ENCODE measurements at places on chromosomes 16 and 17.

DNA sequence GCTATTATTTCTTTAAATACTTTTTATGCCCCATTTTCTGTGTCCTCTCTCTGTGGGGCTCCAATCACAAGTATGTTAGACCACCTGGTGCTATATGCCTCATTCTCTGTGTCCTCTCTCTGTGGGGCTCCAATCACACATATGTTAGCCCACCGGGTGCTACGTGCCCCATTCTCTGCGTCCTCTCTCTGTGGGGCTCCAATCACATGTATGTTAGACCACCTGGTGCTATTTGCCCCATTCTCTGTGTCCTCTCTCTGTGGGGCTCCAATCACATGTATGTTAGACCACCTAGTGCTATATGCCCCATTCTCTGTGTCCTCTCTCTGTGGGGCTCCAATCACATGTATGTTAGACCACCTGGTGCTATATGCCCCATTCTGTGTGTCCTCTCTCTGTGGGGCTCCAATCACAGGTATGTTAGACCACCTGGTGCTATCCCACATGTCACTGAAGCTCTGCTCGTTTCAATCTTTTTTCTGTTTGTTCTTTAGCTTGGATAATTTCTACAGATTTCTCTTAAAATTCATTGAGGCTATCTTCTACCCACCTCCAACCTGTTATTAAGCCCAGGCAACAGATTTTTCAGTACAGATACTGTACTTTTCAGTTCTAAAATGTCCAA lies 28.2 kb downstream of the LMF1 start:
- DNase-seq: no peak

- no peak for DNase-seq
Observed at GRCh38 chr17:76154292-76154691, 13.2 kb upstream of the FOXJ1 start.

DNA sequence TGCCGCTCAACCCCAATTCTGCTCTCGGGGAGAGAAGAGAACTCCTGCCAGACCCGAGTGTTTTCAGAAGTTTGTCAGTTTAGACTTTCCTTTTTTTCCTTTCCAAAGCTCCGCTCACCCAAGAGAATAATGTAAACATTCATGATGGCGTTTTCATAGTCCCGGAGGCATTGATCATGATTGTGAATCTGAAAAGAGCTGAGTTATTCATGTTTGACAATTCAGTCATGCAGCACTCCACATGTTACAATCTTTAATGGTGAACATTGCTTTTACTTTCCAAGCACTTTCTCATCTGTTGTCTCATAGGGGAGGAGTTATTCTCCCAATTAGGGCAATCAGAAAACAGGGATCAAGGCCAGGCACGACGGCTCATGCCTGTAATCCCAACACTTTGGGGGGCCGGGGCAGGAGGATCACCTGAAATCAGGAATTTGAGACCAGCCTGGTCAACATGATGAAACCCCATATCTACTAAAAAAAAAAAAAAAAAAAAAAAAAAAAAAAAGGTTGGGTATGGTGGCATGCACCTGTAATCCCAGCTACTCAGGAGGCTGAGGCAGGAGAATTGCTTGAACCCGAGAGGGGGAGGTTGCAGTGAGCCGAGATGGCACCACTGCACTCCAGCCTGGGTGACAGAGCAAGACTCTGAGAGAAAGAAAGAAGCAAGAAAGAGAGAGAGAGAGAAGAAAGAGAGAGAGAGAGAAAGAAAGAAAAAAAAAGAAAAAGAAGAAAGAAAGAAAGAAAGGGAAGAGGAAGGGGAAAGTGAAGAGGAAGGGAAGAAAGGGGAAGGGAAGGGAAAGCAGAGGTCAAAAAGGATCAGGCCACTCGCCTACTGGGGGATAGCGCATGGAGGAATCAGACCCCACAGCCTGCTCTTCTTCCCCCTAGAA lies 70.0 kb upstream of the TNRC6C start:
- DNase-seq: no peak

GRCh38 chr17:31535581-31535981 lies 144.1 kb downstream of the RAB11FIP4 start:
- no peak for DNase-seq

DNA sequence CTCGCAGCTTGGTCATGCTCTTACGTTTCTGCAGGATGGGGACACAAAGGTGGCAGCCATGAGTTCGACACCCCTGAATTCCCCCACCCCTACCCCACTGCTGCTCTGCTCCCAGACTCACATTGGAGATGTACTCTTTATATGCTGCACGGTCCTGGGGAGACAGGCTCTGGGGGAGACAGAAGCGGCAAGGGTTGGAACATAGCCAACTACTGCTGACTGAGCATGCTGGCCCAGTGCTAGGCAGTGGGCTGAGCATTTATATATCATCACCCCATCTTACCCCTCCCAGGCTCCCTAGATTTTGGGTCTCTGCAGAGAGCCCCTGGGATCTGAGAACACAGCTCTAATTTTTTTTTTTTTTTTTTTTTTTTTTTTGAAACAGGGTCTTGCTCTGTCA lies 8.1 kb upstream of the ATXN7L3 start:
- no peak for DNase-seq

DNA sequence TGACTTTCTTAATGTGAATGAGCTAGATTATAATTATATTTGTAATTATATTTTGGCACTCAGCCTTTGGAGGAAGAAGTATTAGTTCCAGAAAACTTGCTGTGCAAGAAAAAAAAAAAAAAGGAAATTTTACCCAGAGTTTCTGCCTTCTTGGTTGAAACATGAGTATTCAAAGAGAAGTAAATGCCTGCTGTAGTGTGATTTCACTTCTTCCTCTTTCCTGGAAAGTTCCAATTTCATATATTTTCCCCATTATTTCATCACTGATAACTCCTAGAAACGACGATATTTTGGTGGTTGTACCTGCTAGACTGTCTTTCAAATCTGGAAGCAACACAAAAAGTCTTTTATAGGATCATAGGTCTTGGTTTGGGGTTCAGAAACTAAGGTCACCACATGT lies 20.4 kb upstream of the MPHOSPH6 start:
- no peak for DNase-seq

DNA sequence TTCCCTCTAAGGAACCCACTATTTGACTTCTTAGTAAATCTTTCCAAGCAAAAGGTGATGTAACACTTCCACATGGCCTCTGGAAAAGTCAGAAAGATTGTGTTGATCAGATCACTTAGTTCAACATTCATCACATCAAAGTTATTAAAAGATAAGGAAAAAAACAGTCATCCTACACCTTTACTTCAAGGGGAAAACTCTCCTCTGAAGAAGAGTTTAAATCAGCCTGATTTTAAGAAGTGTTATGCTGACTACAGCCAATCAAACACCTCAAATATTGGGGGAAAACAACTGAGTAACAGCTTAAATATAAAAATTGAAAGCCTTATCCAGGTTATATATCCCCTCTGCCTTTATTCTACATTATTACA lies 19.6 kb upstream of the COPRS start:
- no peak for DNase-seq

GRCh38 chr17:6660805-6661463 lies 9.4 kb downstream of the C17orf100 start:
- no peak for DNase-seq

GRCh38 chr17:17143501-17143900 lies 62.6 kb downstream of the PLD6 start:
- no peak for DNase-seq

DNA sequence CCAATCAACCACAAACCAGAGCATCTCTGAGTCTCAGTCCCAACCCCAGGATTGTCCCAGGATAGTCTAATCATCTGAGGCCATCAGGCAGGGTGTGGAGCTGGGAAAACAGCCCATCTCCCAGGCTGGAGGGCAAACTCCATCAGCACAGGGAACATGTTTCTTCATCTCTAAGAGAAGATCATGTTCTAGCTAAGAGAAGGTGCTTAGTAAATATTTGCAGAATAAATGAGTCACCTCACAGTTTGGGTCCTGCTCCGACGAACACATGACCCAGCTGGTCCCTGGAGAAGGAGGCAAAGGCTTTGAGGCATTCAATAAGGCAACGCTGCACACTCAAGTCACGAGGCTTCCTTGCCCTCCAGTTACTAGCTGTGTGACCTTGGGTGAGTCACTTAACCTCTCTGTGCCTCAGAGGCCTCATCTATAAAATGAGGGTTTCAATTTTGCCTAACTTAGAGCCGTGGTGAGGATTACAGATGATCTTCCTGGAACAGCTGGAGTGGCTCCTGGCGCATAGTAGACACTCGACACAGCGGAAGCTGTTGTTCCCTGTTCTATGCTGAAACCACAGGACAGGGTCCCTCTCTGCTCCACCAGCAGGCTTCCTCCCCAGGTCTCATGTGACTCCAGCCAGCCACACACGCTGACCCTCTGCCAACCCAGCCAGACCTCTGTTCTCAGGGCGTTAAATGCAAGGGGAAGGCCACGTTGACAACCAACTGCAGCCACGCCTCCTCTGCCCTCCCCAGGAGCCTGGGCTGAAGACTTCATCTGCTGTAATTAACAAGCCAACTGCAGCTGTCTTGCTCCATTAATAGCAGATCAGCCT lies 10.3 kb upstream of the RPL38 start:
- no peak for DNase-seq

- no peak for DNase-seq
Observed at GRCh38 chr17:9522074-9522473, 53.5 kb downstream of the STX8 start.

DNA sequence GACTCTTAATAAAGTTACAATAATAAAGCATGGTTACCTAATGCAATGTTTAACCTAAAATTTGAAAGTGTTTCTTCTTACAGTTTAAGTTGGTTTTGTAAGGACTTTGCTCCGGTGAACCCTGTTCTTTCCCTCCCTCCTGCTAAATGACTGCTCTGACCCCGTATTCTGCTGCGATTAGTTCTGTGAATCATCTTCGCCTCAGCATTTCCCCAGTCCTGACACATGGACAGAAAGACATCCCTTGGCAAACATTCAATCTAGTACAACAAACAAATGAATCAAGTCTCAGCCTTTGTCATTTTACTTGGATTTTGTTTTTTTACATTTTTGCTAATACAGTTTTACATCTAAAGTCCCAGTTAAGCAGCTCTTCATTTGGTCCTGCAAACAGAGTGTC lies 15.4 kb downstream of the KCNJ2 start:
- no peak for DNase-seq

- no peak for DNase-seq
Observed at GRCh38 chr16:11727796-11728543, 14.7 kb downstream of the TXNDC11 start.

- DNase-seq: no peak
Observed at GRCh38 chr16:63497408-63497807, 1461.2 kb upstream of the CDH8 start.

GRCh38 chr17:79788989-79789942 lies 7.6 kb downstream of the CBX8 start:
- no peak for DNase-seq

GRCh38 chr16:57803134-57803990 lies 1.1 kb upstream of the KIFC3 start:
- no peak for DNase-seq

DNA sequence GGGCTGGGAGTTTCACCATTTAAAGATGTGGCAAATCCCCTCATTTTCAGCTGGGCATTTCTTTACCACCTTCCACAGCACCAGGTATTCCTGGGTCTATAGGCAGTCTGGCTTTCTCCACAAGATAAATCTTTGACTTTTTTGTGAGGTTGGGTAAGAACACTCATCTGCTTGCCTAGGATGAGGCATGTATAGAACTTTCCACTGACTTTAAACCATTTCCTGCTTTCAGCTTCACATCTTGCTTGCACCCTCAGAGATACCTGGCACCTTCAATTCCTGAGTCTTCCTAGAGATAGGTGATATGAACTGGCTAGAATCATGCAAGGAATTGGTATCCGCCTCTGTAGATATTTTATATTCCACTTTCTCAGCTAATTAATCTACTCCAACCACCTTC lies 27.9 kb downstream of the SMURF2 start:
- no peak for DNase-seq

GRCh38 chr17:78356101-78356713 lies 3.7 kb downstream of the SOCS3 start:
- peak; percentile 79 for DNase-seq

Data from T-helper 9 cell (primary cell).